ENCODE measurements at places on chromosomes 11 and 22. TPM values are rescaled to one million over a fixed set of nuclear protein-coding genes. Genes with fewer than 3 reads are reported as not detected.

ALDH3B2 gene
- not detected for total RNA-seq

CCDC116 gene
- 0.06 TPM for total RNA-seq

TRIM49D2 gene
- total RNA-seq: not detected

MYBPC3 gene
- total RNA-seq: 0.07 TPM

GRM5 gene
- total RNA-seq: 0.01 TPM

KCTD14 gene
- total RNA-seq: 1.8 TPM

ATF4 gene
- total RNA-seq: 310 TPM

DAGLA gene
- 6.2 TPM for total RNA-seq

LARGE1 gene
- total RNA-seq: 5.9 TPM

SCN4B gene
- 0.08 TPM for total RNA-seq

PDGFB gene
- 4.2 TPM for total RNA-seq

DTX4 gene
- 4.8 TPM for total RNA-seq

SCT gene
- total RNA-seq: not detected

HEPN1 gene
- not detected for total RNA-seq

CTSC gene
- 71.6 TPM for total RNA-seq

BATF2 gene
- total RNA-seq: 1.0 TPM

RCOR2 gene
- 1.3 TPM for total RNA-seq

CRACR2B gene
- total RNA-seq: 4.8 TPM

MRGPRX4 gene
- total RNA-seq: not detected

SBF1 gene
- total RNA-seq: 28.4 TPM

RFPL1 gene
- not detected for total RNA-seq

ACTN3 gene
- not detected for total RNA-seq

C11orf16 gene
- not detected for total RNA-seq

CREB3L1 gene
- 5.4 TPM for total RNA-seq

TCIRG1 gene
- total RNA-seq: 182 TPM

OR2AG1 gene
- not detected for total RNA-seq

MPZL2 gene
- not detected for total RNA-seq

C11orf91 gene
- total RNA-seq: 1.8 TPM

MRGPRX3 gene
- total RNA-seq: not detected

KREMEN1 gene
- total RNA-seq: 2.9 TPM

C11orf97 gene
- total RNA-seq: not detected

TTLL1 gene
- 2.2 TPM for total RNA-seq

CLCF1 gene
- 39.1 TPM for total RNA-seq

CHRDL2 gene
- total RNA-seq: 4.8 TPM
